ENCODE measurements at places on chromosomes 2 and 18.

DNA sequence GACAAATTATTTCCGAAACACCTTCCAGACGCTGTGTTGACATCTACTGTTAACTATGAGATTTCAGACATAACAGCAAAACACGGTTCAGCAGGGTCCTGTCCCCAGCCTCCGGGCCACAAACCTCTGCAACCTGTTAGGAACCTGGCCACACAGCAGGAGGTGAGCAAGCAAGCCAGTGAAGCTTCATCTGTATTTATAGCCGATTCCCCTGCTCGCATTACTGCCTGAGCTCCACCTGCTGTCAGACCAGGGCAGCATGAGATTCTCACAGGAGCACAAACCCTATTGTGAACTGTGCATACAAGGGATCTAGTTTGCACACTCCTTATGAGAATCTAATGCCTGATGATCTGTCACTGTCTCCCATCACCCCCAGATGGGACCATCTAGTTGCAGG lies 31.1 kb downstream of the NDUFA10 start:
- DNase-seq, result no peak

DNA sequence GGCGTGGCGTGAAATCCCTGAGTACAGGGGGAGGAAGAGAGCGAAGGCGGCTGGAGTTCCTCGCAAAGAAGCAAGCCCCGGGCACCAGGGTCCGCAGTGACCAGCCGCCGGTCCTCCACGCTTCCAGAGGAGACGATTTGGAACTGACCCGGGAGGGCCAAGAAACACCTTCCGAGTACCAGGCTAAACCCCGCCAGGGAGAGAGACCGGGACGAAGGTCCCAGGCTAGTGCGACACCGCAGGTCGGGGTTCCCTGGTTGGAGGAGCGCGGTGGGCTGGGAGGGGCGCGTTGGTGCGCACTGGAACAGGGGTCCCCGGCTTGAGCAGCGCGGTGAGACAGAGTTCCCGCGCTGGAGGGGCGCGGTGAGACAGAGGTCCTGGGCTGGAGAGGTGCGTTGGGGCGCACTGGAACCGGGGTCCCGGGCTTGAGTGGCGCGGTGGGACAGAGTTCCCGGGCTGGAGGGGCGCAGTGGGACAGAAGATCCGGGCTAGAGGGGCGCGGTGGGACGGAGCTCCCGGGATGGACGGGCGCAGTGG lies 901 bp downstream of the WDFY1 start:
- DNase-seq, result no peak

DNA sequence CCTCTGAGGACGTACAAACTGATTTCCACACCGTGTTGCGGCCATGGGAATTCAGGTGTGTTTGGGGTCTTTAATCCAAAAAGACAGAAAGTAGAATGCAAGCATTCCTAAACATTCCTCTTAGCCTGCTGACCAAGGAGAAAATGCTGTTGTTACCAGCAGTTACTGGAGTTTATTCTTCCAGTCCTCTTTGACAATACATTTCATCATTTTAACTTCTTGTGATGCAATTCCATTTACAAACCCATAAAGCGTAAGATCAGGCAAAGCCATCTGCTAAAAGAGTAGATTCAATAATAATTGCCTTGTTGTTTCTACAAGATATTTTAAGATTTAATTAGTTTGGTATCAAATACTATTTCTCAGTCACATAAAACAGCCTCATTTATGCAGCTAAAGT lies 32.7 kb downstream of the SPIRE1 start:
- no peak for DNase-seq

DNA sequence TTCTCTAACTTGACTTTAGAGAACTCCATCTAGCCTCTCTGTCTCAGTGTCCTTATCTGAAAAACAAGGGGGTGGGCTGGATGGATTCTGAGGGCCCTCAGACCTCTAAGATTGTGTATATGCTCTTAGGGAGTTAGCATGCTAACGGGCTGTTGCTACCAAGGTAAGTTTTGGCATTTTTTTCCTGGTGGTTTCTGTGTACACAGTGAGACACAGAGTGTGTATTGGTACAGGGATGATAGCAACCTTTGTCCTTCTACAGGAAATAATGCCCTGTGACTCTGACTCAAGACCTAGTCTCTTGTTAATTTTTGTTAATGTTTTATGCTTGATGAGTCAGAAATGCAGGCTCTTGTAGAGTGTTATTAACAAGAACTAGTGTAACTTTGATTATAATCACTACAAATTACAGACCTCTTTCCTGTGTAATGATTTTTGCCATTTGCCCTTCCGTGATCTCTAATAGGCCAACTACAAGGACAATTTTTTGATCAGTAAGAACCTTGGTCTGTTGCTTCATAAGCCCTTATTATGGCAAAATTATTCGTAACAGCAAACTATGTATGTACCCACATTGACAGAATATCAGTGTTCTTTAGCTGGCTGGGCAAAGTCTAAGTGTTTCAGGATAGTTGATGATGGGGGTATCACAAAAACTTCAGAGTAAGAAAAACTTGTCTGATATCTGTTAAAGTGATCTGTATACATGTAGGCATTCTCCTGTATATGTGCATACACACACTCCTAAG lies 89.7 kb downstream of the SPTBN1 start:
- DNase-seq, result no peak

GRCh38 chr2:43268066-43268953 lies 41.9 kb upstream of the ZFP36L2 start:
- DNase-seq, result no peak

DNA sequence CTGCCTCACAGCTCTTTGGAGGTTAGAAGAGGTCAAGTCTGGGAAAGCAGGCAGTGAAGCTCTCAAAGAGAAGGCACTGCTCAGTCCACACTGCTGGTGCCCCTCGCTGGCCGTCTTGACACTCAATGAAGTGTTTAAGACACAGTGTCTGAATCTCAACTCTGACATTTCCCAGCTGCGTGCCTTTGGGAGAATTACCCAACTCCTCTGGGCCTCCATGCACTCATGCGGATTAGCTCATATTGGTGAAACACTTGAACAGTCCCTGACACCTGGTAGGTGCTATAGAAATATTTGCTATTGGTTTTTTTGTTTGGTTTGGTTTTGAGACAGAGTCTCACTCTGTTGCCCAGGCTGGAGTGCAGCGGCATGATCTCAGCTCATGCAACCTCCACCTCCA lies 281.0 kb downstream of the SRBD1 start:
- no peak for DNase-seq

Measured in stimulated activated CD8-positive, alpha-beta memory T cell treated with anti-CD3 and anti-CD28 coated beads, Interleukin-2, amount 100 ng/mL, for 48 hours (primary cell).